ENCODE measurements at places on chromosomes 6 and 20. TPM values are rescaled to one million over a fixed set of nuclear protein-coding genes. Genes with fewer than 3 reads are reported as not detected.

GRCh38 chr6:116011520-116011919, 49.2 kb downstream of the FRK start:
- DNase-seq, result peak; percentile 73

DNA sequence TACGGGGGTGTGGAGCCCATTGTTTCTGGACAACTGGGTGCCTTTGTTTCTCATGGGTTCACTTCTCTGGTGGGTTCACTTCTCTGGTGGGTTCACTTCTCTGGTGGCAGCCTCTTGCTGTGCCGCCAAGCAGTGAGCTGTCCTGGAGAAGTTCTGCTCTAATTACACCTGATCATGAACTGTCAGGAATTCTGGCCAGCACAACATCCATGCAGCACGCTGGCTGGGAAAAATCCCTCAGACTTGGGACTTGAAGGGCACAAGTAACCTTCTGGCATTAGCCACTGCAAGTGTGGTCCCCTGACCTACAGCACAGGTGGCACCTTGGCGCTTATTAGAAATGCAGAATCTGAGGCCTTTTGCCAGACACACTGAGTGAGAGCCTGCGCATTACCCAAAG, 752.5 kb downstream of the QKI start:
- DNase-seq, result no peak

DNA sequence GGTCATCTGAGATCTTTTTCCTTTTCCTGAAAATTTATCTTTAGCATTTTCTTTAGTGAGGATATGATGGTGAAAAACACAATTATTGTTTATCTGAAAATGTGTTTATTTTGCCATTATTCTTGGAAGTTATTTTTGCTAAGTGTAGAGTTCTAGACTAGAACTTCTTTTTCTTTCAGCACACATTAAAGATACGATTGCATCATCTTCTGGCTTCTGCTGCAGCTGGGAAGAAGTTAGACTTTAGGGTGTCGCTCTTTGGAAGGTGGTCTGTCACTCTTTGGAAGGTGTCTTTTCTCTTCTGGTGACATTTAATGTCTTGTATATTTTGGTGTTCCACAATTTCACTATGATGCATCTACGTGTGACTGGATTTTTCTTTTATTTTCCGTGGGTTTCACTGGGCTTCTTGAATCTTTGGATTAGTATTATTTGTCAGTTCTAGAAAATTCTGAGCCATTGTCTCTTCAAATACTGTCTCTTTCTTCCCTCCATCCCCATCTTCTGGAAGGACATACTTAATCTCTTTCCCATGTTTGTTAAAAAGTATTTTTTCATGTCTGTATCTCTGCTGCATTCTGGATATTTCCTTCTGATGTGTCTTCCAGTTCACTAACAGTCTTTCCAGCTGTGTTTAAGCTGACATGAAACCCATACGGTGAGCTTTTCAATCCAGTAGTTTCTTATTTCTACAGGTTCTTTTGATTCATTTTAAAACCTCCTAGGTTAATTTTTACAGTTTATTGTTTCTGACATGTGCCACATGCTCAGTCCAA, 81.0 kb downstream of the AGPAT4 start:
- DNase-seq, result no peak

- DNase-seq, result no peak
Observed at GRCh38 chr6:24313251-24314141, 44.4 kb downstream of the DCDC2 start.

DNA sequence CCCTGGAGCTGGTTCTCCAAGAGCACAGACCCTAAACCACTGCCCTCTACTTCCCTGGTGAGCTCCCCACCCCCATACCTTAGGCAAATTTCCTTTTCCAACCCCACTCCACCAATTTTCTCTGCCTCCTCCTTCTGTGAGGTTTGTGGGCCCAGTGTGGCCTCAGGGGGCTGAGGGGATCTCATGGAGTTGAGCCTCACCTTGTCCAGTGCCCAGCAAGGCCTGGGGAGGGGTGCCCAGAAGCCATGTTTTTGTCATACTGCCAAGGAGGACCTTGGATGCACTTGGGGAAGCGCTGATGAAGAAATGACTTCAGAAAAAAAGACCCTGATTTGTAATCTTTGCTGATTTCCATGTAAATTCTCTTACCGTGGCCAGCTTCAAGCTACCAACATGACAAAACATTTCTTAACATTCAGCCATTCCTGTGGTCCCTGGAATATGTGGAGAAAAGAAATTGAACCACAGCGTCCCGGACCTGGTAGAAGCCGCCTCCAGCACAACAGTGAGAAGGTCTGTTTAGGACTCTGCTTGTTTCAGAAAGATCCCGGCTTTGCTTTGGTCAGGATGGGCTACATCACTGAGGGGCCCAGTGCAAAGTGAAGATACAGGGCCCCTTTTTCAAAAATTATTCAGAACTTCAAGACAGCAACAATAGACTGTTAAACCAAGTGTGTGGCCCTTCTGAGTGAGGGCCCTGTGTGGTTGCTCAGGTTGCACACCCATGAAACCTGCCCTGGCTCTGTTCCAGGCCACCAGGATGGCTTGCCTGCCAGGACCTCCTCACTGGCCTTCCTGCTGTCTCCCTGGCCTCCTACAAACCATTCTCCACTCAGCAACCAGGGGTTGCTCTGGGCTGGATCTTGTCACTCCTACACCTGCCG, 52.5 kb downstream of the CHMP4B start:
- DNase-seq, result no peak

DNA sequence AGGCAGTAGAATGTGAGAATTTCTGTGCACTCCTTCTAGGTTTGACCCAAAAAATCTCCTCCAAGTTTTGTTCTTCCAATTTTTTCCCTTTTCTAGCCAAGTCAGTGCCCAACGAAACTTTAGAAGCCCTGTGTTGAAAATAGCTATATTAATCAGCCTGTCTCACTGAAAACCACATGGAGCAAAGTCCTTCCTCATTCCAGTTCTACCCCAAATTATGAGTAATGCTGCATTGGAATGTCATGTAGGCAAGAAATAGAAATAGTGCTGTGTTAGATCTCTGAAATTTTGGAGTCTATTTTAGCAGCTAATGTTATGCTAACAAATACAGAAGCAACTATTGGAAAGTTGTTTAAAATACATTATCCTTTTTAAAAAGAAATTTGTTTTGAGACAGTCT, 725.5 kb downstream of the TBC1D32 start:
- no peak for DNase-seq

GRCh38 chr6:16168858-16169257, 40.0 kb downstream of the MYLIP start:
- peak; percentile 36 for DNase-seq

DNA sequence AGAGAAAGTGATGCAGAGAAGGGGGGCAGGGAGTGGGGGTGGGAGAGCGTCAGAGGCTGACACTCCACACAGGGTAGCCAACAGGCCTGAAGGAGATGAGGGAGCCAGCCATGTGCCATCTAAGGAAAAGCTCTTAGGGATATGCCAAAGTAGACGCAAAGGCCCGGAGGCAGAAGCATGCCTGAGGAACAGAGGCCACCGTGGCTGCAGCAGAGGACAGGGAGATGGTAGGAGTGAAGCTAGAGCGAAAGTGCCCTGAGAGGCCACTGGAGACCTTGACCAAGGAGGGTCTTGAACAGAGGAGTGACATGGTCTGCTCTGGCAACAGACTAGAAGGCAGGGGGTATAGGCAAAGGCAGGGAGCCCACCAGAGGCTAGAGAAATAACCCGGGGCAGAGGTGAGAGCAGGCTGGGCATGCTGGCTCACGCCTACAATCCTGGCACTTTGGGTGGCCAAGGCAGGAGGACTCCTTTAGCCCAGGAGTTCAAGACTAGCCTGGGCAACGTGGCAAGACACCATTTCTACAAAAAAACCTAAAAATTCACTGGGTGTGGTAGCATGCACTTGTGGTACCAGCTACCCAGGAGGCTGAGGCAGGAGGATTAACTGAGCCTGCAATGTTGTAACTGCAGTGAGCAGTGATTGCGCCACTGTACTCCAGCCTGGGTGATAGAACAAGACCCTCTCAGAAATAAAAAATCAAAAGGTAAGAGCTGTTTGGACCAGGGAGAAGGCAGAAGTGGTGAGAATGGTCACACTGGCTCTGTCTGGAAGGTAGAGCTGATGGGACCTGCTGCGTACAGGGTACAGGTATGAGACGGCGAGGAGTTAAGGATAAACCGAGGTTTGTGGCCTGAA, 6.3 kb downstream of the RRBP1 start:
- no peak for DNase-seq

- DNase-seq, result no peak
Observed at GRCh38 chr6:161436106-161436876, 162.4 kb upstream of the AGPAT4 start.

DNA sequence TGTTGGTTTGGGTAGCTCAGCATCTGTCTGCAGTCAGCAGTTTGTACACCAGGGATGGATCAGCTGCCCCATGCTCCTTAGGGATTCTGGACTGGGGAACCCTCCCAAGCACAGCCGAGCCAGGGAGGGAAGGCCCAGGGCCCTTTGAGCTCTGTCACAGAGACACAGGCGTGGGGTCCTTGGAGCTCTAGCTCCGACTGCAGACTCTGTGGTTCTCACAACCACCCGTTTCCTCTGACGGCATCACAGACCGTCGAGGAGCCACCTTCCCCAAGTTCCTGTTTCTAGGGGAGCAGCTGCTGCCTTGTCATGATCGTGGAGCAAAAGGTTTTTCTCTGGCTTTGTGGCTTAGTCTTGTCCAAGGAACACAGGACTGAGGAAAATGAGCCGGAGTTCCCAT, at the start of gene SLA2:
SLA2 (minus strand) TSS at position 199 of the 400 bp plus-strand sequence. CDS start 4,861 bp downstream, outside the sequence.
- DNase-seq, result no peak

DNA sequence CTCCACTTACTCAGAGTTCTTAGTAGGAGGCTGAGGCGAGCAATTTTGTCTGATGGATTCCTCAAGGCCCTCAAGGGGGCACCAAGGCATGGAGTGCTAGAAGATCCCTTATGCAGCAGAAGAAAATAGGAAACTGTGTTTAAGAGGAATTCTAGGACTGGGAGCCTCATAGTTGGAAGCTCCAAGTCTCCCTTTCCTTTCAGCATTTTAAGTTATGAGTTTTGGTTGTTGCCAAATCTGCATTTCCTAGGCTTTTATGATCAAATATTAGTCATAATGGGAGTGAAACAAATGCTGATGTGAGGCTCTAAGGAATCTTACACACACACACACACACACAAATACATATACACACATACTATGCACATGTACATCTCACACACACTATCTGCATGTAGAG, 714.0 kb downstream of the UTRN start:
- no peak for DNase-seq

DNA sequence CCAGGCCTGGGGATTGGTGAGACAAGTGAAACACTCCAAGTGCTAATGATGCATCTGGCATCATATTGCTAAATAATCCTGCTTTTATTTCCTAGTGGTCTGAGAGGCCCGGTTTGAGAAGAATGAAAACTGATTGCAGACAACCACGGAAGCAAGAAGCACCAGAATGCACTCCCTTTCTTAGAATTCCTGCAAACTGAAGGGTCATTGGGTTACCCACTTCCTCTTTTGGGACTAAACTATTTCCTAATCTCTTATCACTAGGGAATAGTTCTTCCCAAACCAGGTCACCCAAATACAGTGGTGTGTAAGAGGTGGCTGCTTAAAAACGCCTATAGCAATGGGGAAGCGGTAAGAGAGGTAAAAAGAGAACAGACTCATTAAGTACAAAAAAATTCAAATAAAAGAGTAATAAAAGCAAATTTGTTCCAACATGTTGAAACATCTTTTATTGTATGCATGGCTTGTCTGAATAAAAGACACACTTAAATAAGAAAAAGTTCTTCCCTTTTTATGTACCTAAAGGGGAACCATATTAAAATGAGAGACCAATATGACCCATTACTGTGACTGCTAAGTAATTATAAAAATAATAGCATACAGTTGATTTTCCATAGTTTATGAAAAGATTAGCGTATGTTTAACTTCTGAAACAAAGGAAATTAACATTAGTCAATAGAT, 125.8 kb downstream of the MYB start:
- DNase-seq, result no peak

DNA sequence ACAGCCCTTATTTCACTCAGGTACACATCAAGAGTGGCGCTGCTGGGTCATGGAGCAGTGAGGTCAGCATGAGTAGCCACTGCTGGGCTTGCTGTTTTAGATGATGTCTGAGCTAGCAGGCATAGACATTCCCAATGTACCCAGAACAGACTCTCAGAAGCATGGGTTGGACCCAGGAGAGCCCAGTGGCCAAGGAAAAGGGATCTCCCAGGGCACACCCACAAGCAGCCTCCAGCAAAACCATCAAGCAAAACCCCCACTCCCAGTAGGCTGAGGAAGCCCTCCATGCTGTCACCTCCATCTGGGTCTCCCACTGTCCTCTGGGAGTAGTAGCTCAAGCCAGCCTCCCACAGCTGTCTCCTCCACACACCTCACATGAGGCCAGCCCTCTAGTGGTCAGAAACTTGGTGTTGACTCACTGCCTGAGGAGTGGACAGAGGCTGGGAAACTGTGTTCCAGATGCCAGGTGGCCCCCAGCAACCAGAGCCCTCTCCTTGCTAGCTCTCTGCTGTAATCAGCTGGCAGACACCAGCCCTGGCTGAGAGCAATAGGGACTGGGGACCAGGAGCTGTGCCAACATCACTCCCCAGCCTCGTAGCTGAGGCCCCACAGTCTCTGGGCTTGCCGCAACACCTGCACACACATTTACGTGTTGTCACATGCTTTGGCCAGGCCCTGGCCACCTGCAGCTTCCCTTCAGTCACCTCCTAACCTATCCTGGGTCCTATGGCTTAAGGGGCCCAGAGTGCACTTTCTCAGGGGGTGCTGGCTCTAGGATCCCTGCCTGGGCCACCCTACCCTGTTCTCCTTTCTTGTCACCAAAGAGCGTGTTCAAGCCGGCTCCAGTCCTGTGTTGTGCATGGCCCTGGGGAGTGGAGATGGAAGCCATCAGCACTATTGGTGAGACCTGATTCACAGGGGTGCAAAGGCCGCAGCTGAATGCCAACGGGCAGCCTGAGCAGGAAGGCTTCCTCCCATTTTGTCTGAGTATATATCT, 1.9 kb upstream of the AP5S1 start:
- DNase-seq, result peak; percentile 90

DNA sequence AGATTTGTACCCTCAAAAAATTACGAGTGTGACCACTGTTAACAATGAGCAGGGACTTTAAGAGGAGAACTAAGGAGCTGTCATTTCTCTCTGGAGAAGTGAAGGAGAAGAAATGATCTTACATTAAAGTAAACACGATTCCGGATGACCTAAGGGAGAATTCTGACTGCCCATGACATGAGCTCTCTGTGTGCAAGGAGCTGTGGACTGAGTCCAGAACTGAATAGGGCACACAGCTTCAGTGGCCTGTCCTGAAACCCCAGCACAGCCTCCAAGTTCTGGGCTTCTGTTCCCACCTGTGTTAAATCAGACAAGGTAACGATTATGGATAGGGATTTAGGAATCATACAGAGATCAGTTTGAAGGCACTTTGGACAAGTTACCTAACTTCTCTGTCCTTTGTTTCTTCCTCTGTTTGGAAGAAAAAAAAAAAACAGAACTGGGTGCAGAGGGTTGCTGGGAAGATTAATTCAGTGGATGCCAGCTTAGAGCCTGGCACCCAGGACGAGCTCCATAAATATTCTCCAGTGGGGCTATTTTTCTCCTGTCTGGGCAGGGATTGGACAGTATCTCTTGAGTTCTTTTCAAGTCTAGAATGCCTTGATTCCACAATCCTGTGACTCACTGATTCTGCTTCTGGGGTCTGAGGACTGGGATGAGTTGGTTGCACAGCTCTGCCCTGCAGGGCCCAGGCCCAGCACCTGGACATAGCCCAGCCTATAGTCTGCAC, 65.7 kb downstream of the MRPL14 start:
- DNase-seq, result no peak

- DNase-seq, result no peak
Observed at GRCh38 chr6:136566851-136567250, 16.6 kb upstream of the MAP7 start.

The NHSL1 gene
- 14.1 TPM for total RNA-seq

The WFDC10B gene
- total RNA-seq, result not detected

Measured in HT-29 (cell line).